ENCODE measurements at places on chromosomes 6 and 20. TPM values are rescaled to one million over a fixed set of nuclear protein-coding genes. Genes with fewer than 3 reads are reported as not detected.

- H3K4me1 ChIP-seq: no peaks in the 10 kb centered on the region
- peaks cover 6% of the 10 kb centered on the region for H3K27me3 ChIP-seq
- H3K36me3 ChIP-seq: no peaks in the 10 kb centered on the region
- no peak for DNase-seq
Observed at GRCh38 chr6:148392671-148393070, 50.0 kb downstream of the SASH1 start.

GRCh38 chr6:113083947-113084346, 736.8 kb downstream of the RFPL4B start:
- no peaks in the 10 kb centered on the region for H3K4me1 ChIP-seq
- no peak overlapping the region for H3K27ac ChIP-seq
- no peak for DNase-seq
- H3K36me3 ChIP-seq: no peaks in the 10 kb centered on the region
- H3K27me3 ChIP-seq: no peaks in the 10 kb centered on the region

The HLA-DPA1 gene
- 299 TPM for total RNA-seq

The CST4 gene
- not detected for total RNA-seq
